ENCODE measurements at places on chromosomes 4 and X.

DNA sequence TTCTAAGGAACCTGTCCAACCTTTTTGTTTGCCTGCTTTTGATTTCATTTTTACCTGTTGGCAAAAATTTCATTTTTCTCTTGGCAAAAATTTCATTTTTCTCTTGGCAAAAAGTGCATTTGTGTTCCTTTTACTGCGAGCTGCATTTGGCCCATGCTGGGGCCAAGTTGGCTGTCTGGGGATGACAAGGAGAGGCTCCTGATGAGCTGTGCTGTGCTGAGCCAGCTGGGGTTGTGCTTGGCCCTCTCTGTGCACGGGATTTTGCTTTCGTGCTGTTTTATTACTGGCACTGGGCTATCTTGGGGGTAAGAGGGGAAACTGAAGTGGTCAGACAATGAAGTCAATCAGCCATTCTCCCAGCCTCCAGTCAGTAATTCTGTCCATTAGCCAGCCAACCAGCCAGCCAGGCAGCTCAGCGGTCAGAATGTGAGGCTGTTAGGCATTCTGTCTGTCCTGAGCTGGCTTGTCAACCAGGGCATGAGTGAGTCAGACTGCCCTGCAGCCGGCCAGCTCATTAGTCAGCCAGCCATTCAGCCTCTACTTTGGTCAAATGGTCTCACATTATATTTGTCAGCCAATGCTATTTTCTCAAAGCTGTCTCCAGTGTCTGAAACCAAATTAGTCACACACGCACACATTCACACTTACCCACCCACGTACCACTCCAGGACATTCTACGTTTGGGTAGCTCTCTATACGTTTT lies 56.9 kb upstream of the PRPS1 start:
- DNase-seq = no peak
- H3K27ac ChIP-seq = no peak overlapping the region
- no peaks in the 10 kb centered on the region for H3K27me3 ChIP-seq
- H3K4me3 ChIP-seq = no peak overlapping the region

DNA sequence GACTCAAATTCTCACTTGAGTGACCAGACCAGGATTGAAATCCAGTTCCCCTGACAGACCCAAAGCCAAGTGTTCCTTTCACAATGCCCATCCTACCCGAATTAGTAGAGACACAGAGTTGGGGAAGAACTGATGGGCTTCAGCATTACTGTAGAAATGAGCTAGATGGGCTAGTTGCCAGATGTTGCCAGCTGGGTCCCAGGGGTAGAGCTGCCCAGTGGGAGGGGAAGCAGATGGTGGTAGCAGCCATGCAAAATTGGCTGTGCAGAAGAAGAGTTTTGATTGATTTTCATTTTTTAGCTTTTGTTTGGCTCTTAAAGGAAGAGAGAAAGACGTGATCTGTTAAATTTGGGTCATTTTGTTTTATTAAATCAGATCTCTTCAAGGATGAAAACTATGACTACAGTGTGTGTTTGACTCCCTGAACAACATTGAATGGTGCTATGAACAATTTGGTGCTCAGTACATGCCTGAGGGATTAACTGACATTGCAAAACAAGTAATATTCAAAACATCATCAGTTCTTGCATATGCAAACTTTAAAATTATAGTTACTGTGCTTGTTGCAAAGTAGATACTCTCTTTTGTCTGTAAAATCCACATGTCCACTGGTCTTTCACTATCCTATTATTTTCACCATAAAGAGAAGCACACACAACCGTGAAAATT lies 86.0 kb downstream of the PARM1 start:
- no peak overlapping the region for H3K27ac ChIP-seq
- peaks cover 14% of the 10 kb centered on the region for H3K27me3 ChIP-seq
- H3K36me3 ChIP-seq = no peaks in the 10 kb centered on the region
- H3K4me1 ChIP-seq = no peaks in the 10 kb centered on the region
- no peak overlapping the region for H3K4me3 ChIP-seq

- no peak overlapping the region for H3K27ac ChIP-seq
- H3K27me3 ChIP-seq = no peaks in the 10 kb centered on the region
- no peak overlapping the region for H3K4me3 ChIP-seq
- DNase-seq = peak; percentile 8
Observed at GRCh38 chrX:79592259-79592658, 225.1 kb upstream of the ITM2A start.

- no peaks in the 10 kb centered on the region for H3K4me1 ChIP-seq
- no peak for DNase-seq
- H3K4me3 ChIP-seq = no peak overlapping the region
- no peak overlapping the region for H3K27ac ChIP-seq
- no peaks in the 10 kb centered on the region for H3K36me3 ChIP-seq
Observed at GRCh38 chrX:100650841-100651240, 6.8 kb downstream of the SRPX2 start.

- DNase-seq = no peak
- no peak overlapping the region for H3K4me3 ChIP-seq
- no peaks in the 10 kb centered on the region for H3K27me3 ChIP-seq
- H3K36me3 ChIP-seq = peaks cover 94% of the 10 kb centered on the region
- H3K27ac ChIP-seq = no peak overlapping the region
- H3K4me1 ChIP-seq = no peaks in the 10 kb centered on the region
Observed at GRCh38 chr4:41949531-41949930, 14.3 kb downstream of the TMEM33 start.

GRCh38 chrX:112714357-112714918 lies 34.7 kb upstream of the LHFPL1 start:
- no peaks in the 10 kb centered on the region for H3K27me3 ChIP-seq
- H3K4me3 ChIP-seq = no peak overlapping the region
- no peaks in the 10 kb centered on the region for H3K4me1 ChIP-seq
- no peak for DNase-seq

- H3K4me3 ChIP-seq = no peak overlapping the region
- H3K27ac ChIP-seq = no peak overlapping the region
- no peaks in the 10 kb centered on the region for H3K27me3 ChIP-seq
- DNase-seq = no peak
Observed at GRCh38 chr4:6632125-6632524, 8.4 kb upstream of the MRFAP1 start.

- no peaks in the 10 kb centered on the region for H3K4me1 ChIP-seq
- no peaks in the 10 kb centered on the region for H3K36me3 ChIP-seq
- no peak for DNase-seq
- no peak overlapping the region for H3K27ac ChIP-seq
Observed at GRCh38 chr4:54942721-54943120, 182.7 kb downstream of the KDR start.

DNA sequence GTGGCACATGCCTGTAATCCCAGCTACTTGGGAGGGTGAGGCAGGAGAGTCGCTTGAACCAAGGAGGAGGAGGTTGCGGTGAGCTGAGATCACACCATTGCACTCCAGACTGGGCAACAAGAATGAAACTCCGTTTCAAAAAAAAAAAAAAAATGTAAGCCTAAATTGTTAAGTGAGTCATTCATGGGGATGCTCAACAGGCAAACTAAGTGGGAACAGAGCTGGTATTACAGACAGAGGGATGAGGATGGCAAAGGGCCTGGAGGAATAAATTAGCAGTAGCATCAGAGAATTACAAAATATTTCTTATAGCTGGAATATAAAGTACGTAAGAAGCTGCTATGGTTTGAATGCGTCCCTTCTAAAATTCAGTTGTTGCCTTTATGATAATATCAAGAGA lies 43.4 kb upstream of the OGT start:
- no peak overlapping the region for H3K27ac ChIP-seq
- no peaks in the 10 kb centered on the region for H3K27me3 ChIP-seq
- no peak overlapping the region for H3K4me3 ChIP-seq

DNA sequence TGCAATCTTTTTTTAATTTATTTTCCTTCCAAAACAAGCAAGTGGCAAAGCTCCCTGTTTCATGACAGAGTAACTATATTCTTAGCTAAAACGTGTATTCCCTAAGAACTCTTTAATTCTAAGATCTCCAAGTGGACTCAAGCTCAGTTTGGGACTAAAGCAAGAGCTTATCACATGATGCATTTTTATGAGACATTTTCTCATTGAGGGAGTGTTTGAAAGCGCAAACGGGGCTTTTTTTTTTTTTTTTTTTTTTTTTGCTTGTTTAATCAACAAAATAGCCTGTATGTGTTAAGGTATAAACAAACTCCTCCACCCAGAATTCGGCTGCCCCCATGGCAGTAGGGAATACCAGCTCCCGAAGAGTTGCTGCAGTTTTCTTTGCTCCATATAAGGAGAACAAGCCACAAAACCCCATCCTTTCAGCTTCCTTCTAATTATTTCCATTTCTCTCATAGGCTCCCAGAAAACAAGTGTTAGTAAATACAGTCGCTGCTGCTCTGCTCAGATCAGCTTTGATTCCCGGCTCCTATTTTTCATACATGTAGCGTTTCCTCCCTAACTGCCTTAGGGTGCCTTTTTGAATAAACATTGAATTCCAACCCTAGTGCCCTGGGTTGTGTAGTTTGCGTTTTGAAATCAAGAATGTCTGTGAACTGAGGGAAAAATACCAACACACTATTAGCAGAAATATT lies 669 bp upstream of the PPARGC1A start:
- H3K36me3 ChIP-seq = no peaks in the 10 kb centered on the region
- H3K27ac ChIP-seq = no peak overlapping the region
- DNase-seq = no peak
- H3K4me3 ChIP-seq = peak overlapping the region; percentile 0
- H3K27me3 ChIP-seq = no peaks in the 10 kb centered on the region
- peaks cover 34% of the 10 kb centered on the region for H3K4me1 ChIP-seq

GRCh38 chr4:15757054-15757453 lies 21.1 kb upstream of the CD38 start:
- H3K36me3 ChIP-seq = no peaks in the 10 kb centered on the region
- H3K4me3 ChIP-seq = no peak overlapping the region
- H3K4me1 ChIP-seq = no peaks in the 10 kb centered on the region
- DNase-seq = no peak
- no peaks in the 10 kb centered on the region for H3K27me3 ChIP-seq

GRCh38 chrX:80511969-80512760 lies 91.9 kb downstream of the TENT5D start:
- DNase-seq = no peak
- H3K27ac ChIP-seq = no peak overlapping the region
- no peaks in the 10 kb centered on the region for H3K4me1 ChIP-seq
- H3K4me3 ChIP-seq = no peak overlapping the region
- no peaks in the 10 kb centered on the region for H3K27me3 ChIP-seq

GRCh38 chr4:158090323-158090722 lies 82.5 kb downstream of the GASK1B start:
- peaks cover 4% of the 10 kb centered on the region for H3K4me1 ChIP-seq
- no peak for DNase-seq
- no peak overlapping the region for H3K4me3 ChIP-seq
- no peaks in the 10 kb centered on the region for H3K36me3 ChIP-seq
- H3K27me3 ChIP-seq = no peaks in the 10 kb centered on the region
- no peak overlapping the region for H3K27ac ChIP-seq

- DNase-seq = no peak
- H3K36me3 ChIP-seq = no peaks in the 10 kb centered on the region
- H3K4me1 ChIP-seq = peaks cover 9% of the 10 kb centered on the region
- H3K4me3 ChIP-seq = no peak overlapping the region
Observed at GRCh38 chrX:13123857-13124345, 79.5 kb upstream of the FAM9C start.

DNA sequence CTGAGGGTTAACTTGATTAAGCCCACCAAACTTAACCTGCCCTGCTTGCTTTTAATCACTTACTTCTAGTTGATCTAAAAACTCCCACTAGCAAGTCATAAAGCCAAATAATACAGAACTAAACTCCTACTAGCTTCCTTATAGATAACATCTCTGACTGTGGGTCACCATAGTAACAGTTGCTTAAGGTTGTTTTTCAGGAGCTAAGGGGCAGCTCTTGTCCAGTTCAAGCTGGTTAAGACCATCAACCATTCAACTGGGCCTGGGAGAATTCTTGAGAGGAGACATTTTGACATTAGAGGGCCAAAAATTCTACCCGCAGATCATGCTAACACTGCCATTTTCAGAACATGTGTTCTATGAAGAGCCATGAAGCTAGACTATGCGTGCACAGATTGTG lies 67.0 kb downstream of the UCHL1 start:
- DNase-seq = no peak
- no peaks in the 10 kb centered on the region for H3K27me3 ChIP-seq
- no peak overlapping the region for H3K27ac ChIP-seq
- H3K4me3 ChIP-seq = no peak overlapping the region
- H3K4me1 ChIP-seq = no peaks in the 10 kb centered on the region

GRCh38 chr4:1964971-1965370 lies 43.8 kb downstream of the NELFA start:
- H3K4me3 ChIP-seq = no peak overlapping the region
- DNase-seq = no peak
- peaks cover 60% of the 10 kb centered on the region for H3K36me3 ChIP-seq
- H3K27me3 ChIP-seq = no peaks in the 10 kb centered on the region
- no peak overlapping the region for H3K27ac ChIP-seq
- no peaks in the 10 kb centered on the region for H3K4me1 ChIP-seq

DNA sequence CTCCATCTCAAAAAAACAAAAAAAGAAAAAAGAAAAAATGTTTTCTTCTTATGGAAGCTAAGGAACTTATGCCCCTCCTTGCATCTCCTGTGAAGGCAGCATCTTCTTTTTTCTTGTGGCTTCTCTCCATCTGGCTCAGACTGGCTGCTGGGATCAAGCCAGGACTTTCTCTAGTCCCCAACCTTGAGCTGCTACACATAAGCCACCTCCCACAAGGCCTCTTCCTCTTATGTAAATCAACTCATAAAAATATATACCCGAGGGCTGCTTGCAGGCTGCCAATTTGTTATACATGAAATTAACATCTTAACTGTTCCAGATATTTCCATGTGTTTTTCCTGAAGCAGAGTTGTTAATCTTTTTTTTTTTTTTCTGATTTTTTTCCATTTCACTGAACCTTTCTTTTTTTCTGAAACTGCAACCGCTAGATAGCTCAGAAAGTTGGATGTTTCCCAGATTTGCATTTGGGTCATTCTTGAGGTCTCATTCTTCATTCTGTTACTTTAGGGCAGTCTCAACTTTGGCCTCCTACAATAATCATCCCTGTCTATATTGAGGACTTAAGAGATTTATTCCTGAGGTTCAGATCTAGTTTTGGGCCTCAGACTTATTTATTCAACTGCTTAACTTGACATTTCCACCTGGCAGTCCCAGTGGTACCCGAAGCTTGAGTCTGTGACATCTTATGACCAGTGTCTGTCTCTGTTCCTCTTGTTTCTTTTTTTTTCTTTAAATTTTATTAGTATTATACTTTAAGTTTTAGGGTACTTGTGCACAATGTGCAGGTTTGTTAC lies 10.3 kb downstream of the SNX25 start:
- peaks cover 43% of the 10 kb centered on the region for H3K4me1 ChIP-seq
- no peaks in the 10 kb centered on the region for H3K27me3 ChIP-seq
- H3K4me3 ChIP-seq = no peak overlapping the region
- H3K27ac ChIP-seq = no peak overlapping the region

Measured in SK-N-SH (cell line).